ENCODE measurements at places on chromosomes 6 and 20. TPM values are rescaled to one million over a fixed set of nuclear protein-coding genes. Genes with fewer than 3 reads are reported as not detected.

PLCB4 gene
- total RNA-seq = not detected

GRCh38 chr6:11009353-11009752, 34.8 kb downstream of the ELOVL2 start:
- no peak overlapping the region for H3K27ac ChIP-seq
- H3K27me3 ChIP-seq = no peaks in the 10 kb centered on the region
- H3K36me3 ChIP-seq = no peaks in the 10 kb centered on the region
- DNase-seq = no peak
- no peak overlapping the region for H3K4me3 ChIP-seq

- no peak overlapping the region for H3K4me3 ChIP-seq
- DNase-seq = no peak
- H3K27ac ChIP-seq = no peak overlapping the region
- H3K36me3 ChIP-seq = no peaks in the 10 kb centered on the region
- H3K4me1 ChIP-seq = no peaks in the 10 kb centered on the region
These were observed 128.5 kb upstream of the SYNDIG1 start for GRCh38 chr20:24340933-24341332.

DNA sequence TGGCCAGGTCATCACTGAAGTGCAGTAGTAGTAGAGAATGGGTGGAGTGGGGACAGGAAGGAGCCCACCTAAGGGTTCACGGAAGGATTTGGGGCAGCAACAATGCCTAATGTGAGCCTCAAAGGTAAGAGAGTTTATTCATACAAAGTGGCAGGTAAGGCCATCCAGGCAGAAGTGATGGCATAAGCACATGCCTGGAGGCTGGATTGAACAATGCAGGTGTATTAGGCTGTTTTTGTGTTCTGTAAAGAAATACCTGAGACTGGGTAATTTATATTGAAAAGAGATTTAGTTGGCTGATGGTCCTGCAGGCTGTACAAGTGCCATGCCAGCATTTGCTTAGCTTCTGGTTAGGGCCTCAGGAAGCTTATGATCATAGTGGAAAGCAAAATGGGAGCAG, 48.3 kb downstream of the CLIC5 start:
- peaks cover 5% of the 10 kb centered on the region for H3K4me1 ChIP-seq
- no peaks in the 10 kb centered on the region for H3K27me3 ChIP-seq
- no peak overlapping the region for H3K4me3 ChIP-seq
- H3K27ac ChIP-seq = no peak overlapping the region
- no peaks in the 10 kb centered on the region for H3K36me3 ChIP-seq

HLA-DQB2 gene
- total RNA-seq = 112 TPM

DNA sequence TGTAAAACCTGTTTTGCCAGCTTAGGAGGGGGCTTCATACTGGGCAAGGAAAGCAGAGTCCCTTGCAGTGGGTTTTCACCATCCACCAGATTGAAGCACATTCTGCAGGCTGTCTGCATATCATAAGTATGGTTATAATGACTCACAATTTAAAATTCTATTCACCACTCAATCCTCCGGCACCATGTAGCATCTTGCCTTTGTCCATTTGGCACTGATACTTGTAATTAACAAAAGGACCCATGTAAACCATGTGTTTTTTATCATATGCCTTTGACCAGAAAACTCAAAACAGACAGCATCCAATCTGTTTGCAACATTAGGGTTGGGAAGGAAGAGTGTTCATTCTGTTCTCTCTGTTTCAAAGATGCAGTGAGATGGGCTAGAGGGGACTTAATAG, 3.0 kb downstream of the CD83 start:
- no peaks in the 10 kb centered on the region for H3K27me3 ChIP-seq
- peak overlapping the region; percentile 98 for H3K27ac ChIP-seq
- peaks cover 75% of the 10 kb centered on the region for H3K4me1 ChIP-seq
- H3K36me3 ChIP-seq = peaks cover 53% of the 10 kb centered on the region
- DNase-seq = peak; percentile 52

PDE10A gene
- not detected for total RNA-seq

GRCh38 chr6:20909621-20910020, 375.4 kb downstream of the CDKAL1 start:
- DNase-seq = no peak
- no peak overlapping the region for H3K4me3 ChIP-seq
- H3K36me3 ChIP-seq = no peaks in the 10 kb centered on the region
- H3K27me3 ChIP-seq = no peaks in the 10 kb centered on the region
- H3K4me1 ChIP-seq = no peaks in the 10 kb centered on the region
- H3K27ac ChIP-seq = no peak overlapping the region

ARHGAP40 gene
- not detected for total RNA-seq

TRAPPC3L gene
- not detected for total RNA-seq

HTR1B gene
- total RNA-seq = not detected

DNA sequence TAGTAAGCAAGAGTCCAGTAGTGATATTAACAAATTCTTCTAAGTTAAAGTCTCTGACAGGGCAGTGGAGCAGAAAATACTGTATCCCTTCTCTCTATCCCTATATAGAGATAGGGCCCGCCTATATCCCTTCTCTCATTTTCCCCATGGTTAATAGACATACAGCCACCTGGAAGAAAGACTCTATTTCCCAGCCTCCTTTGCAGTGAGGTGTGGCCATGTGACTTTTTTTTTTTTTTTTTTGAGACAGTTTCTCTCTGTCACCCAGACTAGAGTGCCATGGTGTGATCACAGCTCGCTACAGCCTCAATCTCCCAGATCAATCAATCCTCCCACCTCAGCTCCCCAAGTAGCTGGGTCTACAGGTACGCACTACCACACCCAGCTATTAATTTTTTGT, 16.7 kb upstream of the CDK5RAP1 start:
- H3K36me3 ChIP-seq = no peaks in the 10 kb centered on the region
- no peak for DNase-seq
- no peaks in the 10 kb centered on the region for H3K27me3 ChIP-seq
- no peak overlapping the region for H3K4me3 ChIP-seq
- no peaks in the 10 kb centered on the region for H3K4me1 ChIP-seq
- no peak overlapping the region for H3K27ac ChIP-seq

- DNase-seq = no peak
- no peak overlapping the region for H3K4me3 ChIP-seq
- H3K4me1 ChIP-seq = peaks cover 11% of the 10 kb centered on the region
- H3K27me3 ChIP-seq = no peaks in the 10 kb centered on the region
These were observed 186.9 kb downstream of the HIVEP2 start for GRCh38 chr6:142757852-142758628.

GRCh38 chr6:170037541-170038250, 253.2 kb downstream of the DLL1 start:
- no peak for DNase-seq
- H3K27ac ChIP-seq = no peak overlapping the region
- H3K36me3 ChIP-seq = no peaks in the 10 kb centered on the region
- H3K27me3 ChIP-seq = no peaks in the 10 kb centered on the region
- H3K4me3 ChIP-seq = no peak overlapping the region
- no peaks in the 10 kb centered on the region for H3K4me1 ChIP-seq

SLC25A27 gene
- total RNA-seq = 3.8 TPM

GRCh38 chr20:15875446-15875845, 697.8 kb downstream of the KIF16B start:
- peaks cover 21% of the 10 kb centered on the region for H3K4me1 ChIP-seq
- no peaks in the 10 kb centered on the region for H3K27me3 ChIP-seq
- no peak overlapping the region for H3K4me3 ChIP-seq
- no peak overlapping the region for H3K27ac ChIP-seq
- H3K36me3 ChIP-seq = no peaks in the 10 kb centered on the region

DNA sequence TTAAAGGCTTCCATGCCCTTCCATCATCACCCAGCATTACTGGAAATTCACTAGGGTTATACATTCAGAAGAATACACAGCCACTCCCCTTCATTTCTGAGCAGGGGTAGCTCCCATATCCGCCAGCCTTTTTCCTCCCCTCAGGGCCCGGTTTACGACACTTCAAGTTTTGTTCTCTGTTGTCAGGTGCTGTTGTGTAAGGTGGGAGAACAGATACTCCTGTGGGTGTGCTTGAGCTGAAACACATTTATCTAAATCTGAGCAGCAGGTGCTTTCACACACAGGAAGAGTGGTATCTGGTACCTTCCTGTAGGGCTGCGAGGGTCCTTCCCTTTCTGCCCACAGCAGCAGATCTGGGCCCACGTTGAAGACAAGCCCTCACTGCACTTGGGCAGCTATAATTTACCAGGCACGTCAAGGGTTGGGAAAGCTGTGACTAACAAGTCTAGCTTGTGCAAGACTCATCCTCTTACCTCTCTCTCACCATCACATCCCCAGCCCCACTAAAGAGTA, 215.8 kb upstream of the RREB1 start:
- DNase-seq = no peak
- no peaks in the 10 kb centered on the region for H3K4me1 ChIP-seq
- H3K4me3 ChIP-seq = no peak overlapping the region

WFDC5 gene
- total RNA-seq = not detected

TMC2 gene
- not detected for total RNA-seq

DNA sequence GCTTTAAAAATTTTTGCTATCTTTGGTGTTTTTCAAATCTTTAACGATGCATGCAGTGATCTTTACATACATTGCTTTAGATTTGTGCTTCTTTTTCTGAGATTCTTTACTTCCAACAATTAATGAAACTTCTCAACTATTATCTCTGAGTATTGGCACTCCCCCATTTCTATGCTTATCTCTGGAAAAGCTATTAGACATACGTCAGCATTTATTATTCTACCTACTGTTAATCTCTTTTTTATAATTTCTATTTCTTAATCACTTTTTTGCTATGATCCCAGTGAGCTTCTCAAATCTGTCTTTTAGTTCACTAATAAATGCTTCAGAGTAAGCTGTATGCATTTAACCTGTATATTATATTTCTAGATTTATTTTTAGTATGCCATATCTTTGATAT, 264.2 kb upstream of the TFAP2D start:
- no peaks in the 10 kb centered on the region for H3K27me3 ChIP-seq
- no peak for DNase-seq
- no peaks in the 10 kb centered on the region for H3K4me1 ChIP-seq
- no peak overlapping the region for H3K27ac ChIP-seq
- no peaks in the 10 kb centered on the region for H3K36me3 ChIP-seq

DNA sequence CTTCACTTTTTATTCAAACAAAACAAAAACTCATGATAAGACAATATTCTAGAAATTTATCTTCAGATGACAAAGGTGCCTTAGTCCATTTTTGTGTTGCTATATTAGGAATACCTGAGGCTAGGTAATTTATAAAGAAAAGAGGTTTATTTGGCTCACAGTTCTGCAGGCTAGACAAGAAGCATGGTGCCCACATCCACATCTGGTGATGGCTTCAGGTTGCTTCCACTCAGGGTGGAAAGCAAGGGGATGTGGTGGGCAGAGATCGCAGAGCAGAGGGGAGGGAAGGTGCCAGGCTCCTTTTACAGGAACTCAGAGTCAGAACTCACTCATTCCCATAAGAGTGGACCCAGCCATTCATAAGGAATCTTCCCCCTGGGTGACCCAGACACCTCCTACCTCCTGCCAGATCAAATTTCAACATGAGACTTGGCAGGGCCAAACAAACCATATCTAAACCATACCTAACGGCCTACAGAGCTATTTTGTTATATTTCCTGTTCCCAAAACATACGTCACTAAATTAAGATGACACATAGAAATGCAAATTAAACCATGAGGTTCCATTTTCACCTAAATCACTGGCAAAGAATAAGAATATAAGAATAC, 26.4 kb downstream of the ABHD12 start:
- H3K4me3 ChIP-seq = no peak overlapping the region
- no peak overlapping the region for H3K27ac ChIP-seq
- H3K27me3 ChIP-seq = no peaks in the 10 kb centered on the region
- no peaks in the 10 kb centered on the region for H3K36me3 ChIP-seq
- peaks cover 9% of the 10 kb centered on the region for H3K4me1 ChIP-seq
- no peak for DNase-seq

KHDC1L gene
- total RNA-seq = not detected

GRCh38 chr20:35232575-35232974, 6.1 kb downstream of the MMP24 start:
- no peaks in the 10 kb centered on the region for H3K4me1 ChIP-seq
- no peaks in the 10 kb centered on the region for H3K36me3 ChIP-seq
- no peak overlapping the region for H3K27ac ChIP-seq
- no peak for DNase-seq

RBM24 gene
- not detected for total RNA-seq

- H3K36me3 ChIP-seq = no peaks in the 10 kb centered on the region
- no peak overlapping the region for H3K27ac ChIP-seq
- no peak overlapping the region for H3K4me3 ChIP-seq
- H3K4me1 ChIP-seq = no peaks in the 10 kb centered on the region
- no peak for DNase-seq
These were observed 218.3 kb downstream of the PREX1 start for GRCh38 chr20:48609491-48609978.

- H3K36me3 ChIP-seq = no peaks in the 10 kb centered on the region
- peak within 1 kb of the TSS; percentile 98 for H3K27ac ChIP-seq
- no peaks in the 10 kb centered on the region for H3K27me3 ChIP-seq
- peak within 1 kb of the TSS; percentile 98 for H3K4me3 ChIP-seq
- DNase-seq = peak; percentile 97
These were observed at the start of gene CEP57L1 for GRCh38 chr6:109095036-109095834. Gene CEP57L1, plus strand, starts transcription at chr6:109095507. Its CDS starts 49,715 bp downstream, at chr6:109145222.

GRCh38 chr6:150631984-150632642, 32.4 kb downstream of the PLEKHG1 start:
- peaks cover 79% of the 10 kb centered on the region for H3K4me1 ChIP-seq
- no peaks in the 10 kb centered on the region for H3K36me3 ChIP-seq
- no peak for DNase-seq

DNA sequence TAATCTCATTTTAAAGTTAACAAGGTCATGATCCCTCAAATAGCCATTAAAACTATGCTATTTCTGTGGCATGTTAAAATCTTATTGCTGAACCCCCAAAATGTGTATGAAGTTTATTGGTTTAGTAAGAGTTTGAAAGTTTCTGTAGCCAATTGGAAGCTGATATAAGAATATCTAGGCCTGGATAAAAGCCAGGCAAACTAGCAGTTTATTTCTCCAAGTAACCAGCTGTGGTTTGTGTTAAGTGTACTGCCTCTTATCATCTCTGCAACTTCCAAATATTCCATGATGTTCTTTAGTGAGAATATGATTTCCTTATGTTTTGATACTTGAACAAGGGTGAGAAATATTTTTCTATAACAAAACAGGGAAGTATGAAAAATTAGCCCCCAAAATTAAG, 76.7 kb downstream of the PRSS35 start:
- H3K27ac ChIP-seq = no peak overlapping the region
- H3K36me3 ChIP-seq = no peaks in the 10 kb centered on the region
- DNase-seq = no peak
- no peaks in the 10 kb centered on the region for H3K27me3 ChIP-seq
- H3K4me3 ChIP-seq = no peak overlapping the region
- H3K4me1 ChIP-seq = no peaks in the 10 kb centered on the region

- H3K27ac ChIP-seq = no peak overlapping the region
- H3K4me1 ChIP-seq = no peaks in the 10 kb centered on the region
- H3K27me3 ChIP-seq = no peaks in the 10 kb centered on the region
These were observed 494.2 kb upstream of the JAG1 start for GRCh38 chr20:11168026-11168425.

- peaks cover 2% of the 10 kb centered on the region for H3K4me1 ChIP-seq
- H3K36me3 ChIP-seq = no peaks in the 10 kb centered on the region
- peaks cover 21% of the 10 kb centered on the region for H3K27me3 ChIP-seq
- no peak overlapping the region for H3K4me3 ChIP-seq
These were observed 128.0 kb downstream of the RIN2 start for GRCh38 chr20:19885939-19886660.
